NCI-H1105 (cell line): ENCODE measurements at places on chromosomes 2 and 18.
A peak's percentile ranks its signal among the peaks of the same experiment; 100 is the strongest.

- DNase-seq = peak; percentile 9
Observed at GRCh38 chr2:234827096-234827860, 124.5 kb upstream of the SH3BP4 start.

- DNase-seq = no peak
Observed at GRCh38 chr2:10500601-10501361, 52.7 kb upstream of the ODC1 start.

DNA sequence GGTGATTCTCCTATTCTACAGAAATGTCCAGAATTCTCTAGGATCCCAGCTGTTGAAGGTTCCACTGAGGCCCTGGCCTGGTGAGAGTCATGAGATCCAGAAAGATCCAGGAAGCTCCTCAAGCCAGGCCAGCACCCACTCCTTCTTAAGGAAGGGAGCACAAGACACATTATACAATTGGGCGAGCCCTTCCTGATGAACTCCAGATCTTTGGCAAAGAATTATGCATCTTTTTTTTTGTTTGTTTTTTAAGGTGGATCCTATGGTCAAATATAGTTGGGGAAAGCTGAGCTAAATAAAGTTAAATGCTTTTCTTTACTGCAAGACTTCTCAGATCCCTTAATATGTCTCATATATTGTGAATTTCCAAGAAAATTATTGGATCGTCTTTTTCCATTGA lies 37.0 kb upstream of the LOXHD1 start:
- DNase-seq = no peak

GRCh38 chr2:113078350-113078839 lies 10.6 kb downstream of the IL1F10 start:
- DNase-seq = no peak

GRCh38 chr2:157825885-157826284 lies 50.2 kb downstream of the ACVR1 start:
- no peak for DNase-seq

GRCh38 chr18:47821314-47821713 lies 109.1 kb downstream of the SMAD2 start:
- DNase-seq = no peak

DNA sequence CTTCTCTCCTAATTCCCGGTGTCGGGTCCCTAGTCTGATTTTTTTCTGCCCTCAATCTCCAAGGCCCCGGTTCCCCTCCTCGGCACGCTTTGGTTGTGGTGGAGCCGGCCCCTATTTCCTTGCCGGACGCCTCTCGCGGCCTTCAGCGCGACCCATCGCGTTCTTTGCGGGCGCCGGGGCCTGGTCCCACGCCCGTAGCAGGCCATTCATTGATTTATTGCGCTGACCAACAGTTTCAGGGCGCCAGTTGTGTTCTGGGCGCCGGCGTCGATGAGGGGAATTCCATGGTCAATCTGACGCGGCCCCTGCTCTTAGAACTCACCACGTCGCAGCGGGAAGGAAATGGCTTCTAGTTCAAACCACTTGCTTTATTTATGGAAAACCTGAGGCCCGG lies 396 bp downstream of the CNOT9 start:
- DNase-seq = no peak

- DNase-seq = no peak
Observed at GRCh38 chr18:25425024-25425423, 73.1 kb upstream of the ZNF521 start.

GRCh38 chr2:124559236-124559635 lies 534.1 kb downstream of the CNTNAP5 start:
- no peak for DNase-seq

GRCh38 chr2:170298115-170298514 lies 120.2 kb downstream of the MYO3B start:
- DNase-seq = no peak

- DNase-seq = no peak
Observed at GRCh38 chr18:76803413-76803812, 18.9 kb upstream of the ZNF236 start.

DNA sequence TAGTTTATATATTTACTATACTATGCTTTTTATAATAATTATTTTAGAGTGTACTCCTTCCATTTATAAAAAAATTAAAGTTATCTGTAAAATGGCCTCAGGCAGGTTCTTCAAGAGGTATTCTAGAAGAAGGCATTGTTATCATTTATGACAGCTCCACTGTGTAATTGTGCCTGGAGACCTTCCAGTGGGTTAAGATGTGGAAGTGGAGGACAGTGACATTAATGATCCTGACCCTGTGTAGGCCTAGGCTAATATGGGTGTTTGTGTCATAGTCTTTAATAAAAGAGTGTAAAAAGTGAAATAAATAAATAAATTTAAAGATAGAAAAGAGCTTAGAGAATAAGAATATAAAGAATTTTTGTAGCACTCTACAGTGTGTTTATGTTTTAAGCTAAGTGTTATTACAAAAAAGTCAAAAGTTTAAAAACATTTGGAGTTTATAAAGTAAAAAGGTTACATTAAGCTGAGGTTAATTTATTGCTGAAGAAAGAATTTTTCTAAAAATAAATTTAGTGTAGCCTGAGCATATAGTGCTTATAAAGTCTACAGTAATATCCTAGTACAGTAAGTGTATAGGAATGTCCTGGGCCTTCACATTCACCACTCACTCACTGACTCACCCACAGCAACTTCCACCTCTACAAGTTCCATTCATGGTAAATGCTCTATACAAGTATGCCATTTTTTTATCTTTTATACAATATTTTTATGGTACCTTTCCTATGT lies 190.0 kb upstream of the SESTD1 start:
- no peak for DNase-seq

DNA sequence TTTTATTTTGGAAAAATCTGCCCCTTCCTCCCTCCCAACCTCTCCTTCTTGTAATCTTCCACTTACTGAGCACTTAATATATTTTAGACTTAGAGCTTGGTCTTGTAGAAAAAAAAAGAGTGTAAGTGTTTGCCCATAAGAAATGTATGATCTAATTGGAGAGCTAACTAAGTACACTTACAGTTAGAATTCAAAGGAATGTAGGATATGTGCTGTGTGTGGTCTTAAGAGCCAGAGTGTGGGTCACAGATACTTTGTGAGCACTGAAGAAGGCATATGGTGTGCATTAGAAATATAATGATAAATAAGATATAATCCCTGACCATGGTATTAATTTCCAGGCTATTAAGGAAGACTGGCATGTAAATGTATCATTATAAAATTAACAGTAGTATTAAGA lies 91.8 kb upstream of the ZNF521 start:
- no peak for DNase-seq

- no peak for DNase-seq
Observed at GRCh38 chr2:169664600-169664977, 29.6 kb downstream of the CFAP210 start.

DNA sequence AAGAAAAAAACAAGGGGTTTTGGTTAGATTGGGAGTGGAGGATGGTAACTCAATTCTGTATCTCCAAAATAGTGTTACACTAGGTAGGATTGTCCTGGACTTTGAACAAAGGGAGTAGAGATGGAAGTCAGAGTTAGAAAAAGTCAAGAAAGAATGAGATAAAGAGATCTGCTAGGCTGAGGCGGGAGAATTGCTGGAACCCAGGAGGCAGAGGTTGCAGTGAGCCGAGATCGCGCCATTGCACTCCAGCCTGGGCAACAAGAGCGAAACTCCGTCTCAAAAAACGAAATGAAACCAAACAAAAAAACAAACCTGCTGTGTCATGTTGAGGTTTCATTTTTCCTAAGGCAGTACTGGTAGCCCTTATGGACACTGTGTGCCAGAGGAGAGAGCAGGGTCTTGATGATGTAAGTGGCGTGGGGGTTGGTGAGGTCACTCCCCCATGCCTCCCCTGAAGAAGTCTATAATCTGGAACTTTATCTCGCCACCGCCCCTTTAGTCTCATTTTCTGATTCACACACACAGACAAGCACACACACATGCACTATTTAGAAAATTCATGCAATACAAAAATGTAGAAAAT lies 10.5 kb downstream of the DRC1 start:
- DNase-seq = no peak

GRCh38 chr2:65613968-65614555 lies 181.7 kb upstream of the SPRED2 start:
- no peak for DNase-seq

DNA sequence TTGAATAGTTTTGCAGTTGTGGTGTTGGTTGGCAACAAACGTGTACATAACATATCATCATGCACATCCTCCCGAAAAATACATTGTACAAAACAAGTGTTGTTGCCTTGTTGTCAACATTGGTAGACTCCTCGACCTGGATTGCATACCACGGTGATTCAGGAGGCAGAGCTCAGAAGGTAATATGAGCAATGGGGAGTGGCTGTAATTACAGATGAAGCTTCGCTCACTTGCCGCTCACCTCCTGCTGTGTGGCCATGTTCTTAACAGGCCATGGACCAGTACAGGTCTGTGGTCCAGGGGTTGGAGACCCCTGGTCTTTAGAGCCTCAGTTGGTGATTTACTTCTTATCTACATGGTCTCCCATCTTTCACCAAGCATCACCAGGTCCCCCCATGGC lies 1423.2 kb upstream of the NXPH2 start:
- no peak for DNase-seq

- no peak for DNase-seq
Observed at GRCh38 chr2:159098361-159098760, 129.9 kb downstream of the TANC1 start.

DNA sequence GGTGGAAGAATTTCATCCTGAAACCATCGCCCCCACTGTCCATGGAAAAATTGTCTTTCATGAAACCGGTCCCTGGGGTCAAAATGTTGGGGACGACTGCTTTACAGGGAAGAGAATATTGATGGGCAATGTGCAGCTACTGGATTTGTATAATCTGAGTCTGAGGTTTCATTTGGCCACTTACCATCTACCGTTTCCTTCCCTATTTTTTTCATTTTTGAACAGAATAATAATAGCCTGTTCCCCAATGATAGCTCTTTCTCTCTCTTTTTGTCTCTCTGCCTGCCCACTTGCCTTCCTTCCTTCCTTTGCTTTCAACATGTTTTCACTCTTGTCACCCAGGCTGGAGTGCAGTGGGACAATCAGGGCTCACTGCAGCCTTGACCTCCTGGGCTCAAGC lies 78.3 kb upstream of the TLK1 start:
- DNase-seq = no peak

DNA sequence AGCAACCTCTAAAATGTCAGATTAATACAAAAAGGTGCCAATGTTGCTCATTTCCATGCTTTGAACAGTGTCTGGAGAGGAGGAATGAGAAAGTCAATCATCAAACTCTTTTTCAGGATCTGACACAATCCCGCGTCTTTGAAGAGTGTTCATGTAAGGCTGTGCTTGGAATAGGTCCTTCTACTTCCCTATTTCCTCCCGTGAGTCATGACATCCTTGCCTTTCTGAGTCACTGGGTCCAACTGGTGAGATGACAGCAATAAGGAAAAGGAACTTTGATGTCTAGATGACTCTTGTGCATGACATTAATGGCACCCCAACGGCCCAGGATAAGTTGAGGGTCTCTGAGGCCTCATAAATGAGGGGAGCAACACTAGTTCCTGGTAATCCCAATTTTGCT lies 109.0 kb upstream of the CELF4 start:
- no peak for DNase-seq

DNA sequence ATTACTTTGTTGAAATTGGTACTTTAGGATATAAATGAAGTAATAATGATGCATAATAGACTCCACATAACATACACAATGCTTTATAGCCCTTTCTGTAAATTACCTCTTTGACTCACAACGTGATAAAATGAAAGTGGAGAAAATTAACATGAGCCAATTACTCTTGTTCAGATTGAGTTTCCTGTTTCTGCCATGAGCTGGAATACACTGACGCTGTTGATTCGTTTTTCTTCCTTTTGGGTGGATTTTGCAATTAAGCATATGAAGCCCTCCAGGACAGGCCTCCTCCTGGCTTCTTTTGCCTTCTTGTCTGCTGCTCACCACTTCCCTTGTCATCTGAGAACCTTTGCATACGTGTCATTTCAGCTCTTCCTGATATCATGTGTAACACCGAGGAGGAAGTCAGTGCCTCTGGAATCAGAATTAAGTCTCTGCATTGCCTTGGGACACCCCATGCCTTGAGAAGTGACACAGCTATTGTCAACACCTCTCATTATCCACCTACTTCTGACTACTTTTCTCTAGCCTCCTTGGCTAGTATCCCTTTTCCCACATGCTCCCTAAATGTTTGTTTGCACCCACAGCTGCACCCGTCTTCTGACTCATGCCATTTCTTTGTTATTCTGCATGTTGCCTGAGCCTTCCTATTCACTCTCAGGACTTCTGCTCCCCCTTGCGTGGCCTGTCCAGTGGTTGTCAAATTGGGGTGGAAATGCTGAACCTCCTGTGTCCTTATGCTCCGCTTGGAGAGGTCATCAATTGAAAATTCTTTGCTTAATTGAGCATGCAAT lies 134.1 kb downstream of the FMNL2 start:
- DNase-seq = peak; percentile 51

DNA sequence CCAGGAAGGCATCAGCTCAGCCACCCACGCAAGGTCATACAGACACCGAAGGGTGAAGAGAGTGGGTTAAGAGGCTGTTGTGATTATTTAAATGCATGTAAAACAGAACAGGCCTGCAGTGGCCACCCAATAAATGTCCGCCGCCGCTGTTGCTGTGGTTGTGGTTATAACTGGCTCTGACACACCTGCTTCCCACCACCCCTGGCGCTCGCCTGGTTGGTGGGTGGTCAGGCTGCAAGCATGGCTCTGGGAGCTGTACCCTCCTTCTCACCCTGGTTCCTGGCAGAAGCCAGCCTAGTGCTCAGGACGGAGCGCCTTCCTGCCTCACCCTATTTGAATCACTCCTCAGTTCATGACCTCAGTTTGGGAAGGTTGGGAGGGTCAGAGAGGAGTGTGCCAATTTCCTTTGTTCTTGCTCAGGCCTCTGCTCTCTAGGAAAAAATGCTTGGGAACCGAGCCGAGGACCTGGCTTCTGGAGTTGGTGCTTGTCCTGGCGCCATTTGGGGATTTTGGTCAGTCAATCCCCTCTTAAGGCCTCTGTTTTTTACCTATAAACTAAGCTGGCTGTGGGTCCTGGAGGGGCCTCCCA lies 5.3 kb upstream of the CRYBA2 start:
- DNase-seq = no peak

GRCh38 chr2:9769171-9770005 lies 73.9 kb upstream of the TAF1B start:
- DNase-seq = peak; percentile 81

DNA sequence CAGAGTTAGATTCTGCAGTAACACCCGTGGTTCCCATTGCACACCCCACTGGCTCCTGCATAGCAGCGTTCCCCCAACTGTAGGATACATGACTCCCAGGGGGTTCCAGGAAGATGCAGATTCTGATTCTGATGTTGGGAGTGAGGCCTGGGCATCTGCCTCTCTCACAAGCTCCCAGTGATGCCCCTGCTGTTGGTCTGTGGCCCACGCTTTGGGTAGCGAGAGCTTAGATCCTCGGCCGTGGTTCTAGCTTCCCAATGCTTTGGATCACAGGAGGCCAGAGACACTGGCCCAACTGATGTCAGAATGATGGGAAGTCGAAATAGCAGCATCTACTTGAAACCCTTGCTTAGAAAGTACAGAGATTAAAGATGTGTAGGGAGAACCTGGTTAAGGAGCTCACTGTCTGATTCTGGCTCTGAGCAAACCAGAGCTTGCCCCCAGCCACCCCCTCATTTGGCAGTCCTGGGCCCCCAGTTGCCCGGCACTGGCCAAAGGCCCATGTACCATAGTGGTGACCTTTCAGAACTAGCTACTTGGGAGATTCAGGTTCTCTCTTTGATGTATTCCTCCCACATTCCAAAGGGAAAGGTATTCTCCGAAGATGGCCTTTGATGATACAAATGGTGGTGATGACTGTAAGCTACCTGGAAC lies 197.5 kb downstream of the FAM210A start:
- no peak for DNase-seq
